Stimulated activated CD4-positive, alpha-beta T cell treated with anti-CD3 and anti-CD28 coated beads, Interleukin-2, amount 100 ng/mL, for 24 hours (primary cell): ENCODE measurements at places on chromosomes 2 and 18.

DNA sequence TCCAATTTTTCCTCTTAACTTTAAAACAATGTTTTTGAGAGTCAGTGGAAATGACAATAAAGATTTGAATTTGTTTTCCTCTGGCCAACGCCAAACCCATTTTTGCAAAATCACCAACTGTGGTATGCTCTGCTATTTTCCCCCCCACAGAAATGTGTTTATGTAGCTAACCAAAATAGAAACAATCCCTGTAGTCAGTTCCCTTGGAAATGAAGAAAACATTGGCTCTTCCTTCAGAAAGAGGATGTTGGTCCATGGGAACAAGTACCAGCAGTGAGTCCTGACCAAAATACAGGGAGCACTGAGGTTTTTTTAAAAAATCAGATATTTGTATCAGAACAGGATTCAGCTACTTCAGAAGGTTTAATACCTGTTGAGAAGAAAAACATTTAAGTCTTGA, 65.3 kb downstream of the SLC40A1 start:
- DNase-seq: no peak

DNA sequence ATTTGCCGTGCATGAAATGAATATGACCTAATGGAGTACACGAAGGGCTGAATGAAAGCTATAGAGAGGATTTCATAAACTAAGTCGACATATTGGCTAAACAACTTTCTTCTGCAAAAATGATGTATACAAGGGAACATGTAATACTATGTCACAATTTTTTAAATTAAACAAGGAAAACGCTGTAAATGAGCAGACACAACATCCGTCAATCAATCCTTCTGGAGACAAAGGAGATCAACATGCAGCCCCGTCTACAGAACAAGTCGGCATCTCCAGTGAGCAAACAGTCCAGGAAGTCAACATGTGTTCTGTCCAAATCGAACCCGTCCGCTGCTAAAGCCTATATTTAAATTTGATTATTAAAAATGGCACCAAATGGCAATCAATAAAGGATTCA, 180.8 kb downstream of the TCF4 start:
- DNase-seq: no peak

- DNase-seq: peak; percentile 4
Observed at GRCh38 chr2:58428096-58429013, 187.2 kb upstream of the FANCL start.

- DNase-seq: no peak
Observed at GRCh38 chr2:157470321-157470720, 26.4 kb upstream of the CYTIP start.

GRCh38 chr2:71742953-71743601, 289.7 kb downstream of the DYSF start:
- no peak for DNase-seq

DNA sequence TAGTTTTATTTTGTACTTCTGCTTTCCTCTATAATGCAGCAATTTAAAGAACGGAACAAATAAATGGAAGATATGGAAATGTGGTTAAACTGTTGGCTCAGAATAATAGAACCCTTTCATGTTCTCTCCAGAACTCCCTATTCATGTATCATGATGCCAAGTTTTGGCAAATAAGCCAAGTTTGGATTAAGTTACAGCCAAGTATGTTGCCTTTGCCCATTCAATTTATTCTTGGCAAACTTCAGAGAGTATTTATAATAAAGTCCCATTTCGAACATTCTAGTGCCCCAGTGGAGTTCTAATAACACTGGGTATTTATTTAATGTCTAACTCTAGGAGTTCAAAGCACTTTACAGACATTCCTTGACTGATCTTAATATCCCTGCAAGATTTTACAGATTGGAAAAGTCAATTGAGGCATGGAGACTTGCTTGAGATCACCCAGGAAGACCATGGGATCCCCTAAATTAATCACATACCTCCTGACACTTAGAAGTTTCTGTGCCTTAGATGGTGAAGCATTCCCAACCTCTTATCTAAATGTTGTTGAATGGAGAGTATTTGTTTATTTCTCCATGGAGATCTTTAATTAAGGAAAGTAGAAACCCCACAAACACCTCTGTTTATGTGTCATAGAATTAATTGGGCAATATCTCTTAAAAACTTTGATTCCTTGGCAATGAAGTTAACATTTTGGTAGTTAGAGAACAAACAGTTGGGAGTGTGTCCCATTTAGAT, 106.7 kb downstream of the ACKR3 start:
- DNase-seq: no peak
